ENCODE measurements at places on chromosomes 13 and 19. TPM values are rescaled to one million over a fixed set of nuclear protein-coding genes. Genes with fewer than 3 reads are reported as not detected.

DNA sequence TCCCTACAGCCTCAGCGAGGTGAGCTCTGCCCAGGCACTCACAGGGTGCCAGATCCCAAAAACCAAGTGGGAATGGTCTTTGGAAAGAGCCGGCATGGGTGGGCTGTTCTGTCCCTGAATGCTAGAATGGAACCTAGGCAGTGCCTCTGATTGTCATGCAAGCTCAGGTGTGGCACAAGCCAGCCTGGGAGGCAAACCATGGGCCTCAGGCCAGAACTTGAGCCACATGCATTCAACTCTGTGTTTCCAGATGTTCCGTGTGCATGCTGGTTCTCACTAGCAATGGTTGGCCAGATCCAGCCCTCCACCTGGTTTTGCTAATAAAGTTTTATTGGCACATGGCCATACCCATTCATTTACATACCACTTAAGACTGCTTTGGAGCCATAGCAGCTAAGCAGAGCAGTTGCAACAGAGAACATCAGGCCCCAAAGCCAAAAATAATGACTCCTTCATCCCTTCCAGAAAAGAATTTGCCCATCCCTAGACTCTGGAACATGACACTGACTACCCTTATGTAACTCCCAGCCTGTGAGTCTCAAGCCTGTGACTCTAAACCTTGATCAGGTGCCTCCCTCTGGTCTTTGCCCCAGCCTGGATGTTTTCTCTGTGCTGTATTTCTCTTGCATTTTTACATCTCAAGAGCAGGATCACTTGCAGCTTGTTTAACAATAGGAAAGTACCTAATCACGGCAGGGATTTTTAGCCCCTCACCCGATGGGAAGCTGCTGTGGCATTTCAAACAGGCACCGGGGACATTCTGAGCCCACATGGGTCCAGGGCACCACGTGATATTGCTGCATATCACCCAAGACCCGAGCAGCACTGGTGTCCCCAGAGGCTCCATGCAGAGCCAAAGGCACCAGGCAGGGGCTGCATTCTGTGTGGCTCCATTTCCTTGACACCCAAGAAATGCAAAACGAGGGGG, 55.4 kb upstream of the USE1 start:
- DNase-seq, result no peak

- DNase-seq, result no peak
Measured at GRCh38 chr13:94880463-94880862, 168.1 kb upstream of the SOX21 start.

The NANOS3 gene
- not detected for total RNA-seq

DNA sequence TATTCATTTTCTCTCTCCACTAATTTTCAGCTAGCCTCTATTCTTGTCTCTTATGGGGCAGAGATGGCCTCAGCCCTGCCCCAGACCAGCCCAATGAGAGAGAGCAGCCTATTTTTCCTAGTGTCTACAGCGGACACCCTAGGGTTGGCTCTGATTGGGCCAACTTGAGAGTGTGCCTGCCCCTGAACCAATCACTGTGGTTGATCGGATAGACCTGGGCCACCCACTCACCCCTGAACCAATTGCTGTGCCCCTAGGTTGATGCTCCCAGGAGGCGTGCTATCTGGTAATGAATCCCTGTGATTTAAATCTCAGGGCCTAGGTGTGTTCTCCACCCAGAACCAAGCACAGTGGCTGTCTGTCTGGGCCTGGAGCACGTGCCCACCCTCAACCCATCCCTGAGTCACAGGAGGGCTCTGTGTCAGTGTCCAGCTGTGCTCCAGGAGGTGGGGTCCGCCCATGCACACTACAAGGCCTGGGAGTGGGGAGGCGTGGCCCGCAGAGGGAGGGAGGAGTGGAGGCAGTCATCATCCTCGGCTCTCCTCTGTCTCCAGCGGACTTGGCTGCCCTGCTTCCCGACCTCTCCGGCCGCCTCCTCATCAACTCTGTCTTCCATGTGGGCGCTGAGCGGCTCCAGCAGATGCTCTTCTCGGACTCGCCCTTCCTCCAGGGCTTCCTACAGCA, 14.9 kb upstream of the SCN1B start:
- DNase-seq, result no peak

- DNase-seq, result no peak
Measured at GRCh38 chr19:18897094-18898029, 1.4 kb upstream of the CERS1 start.

- no peak for DNase-seq
Measured at GRCh38 chr19:39360599-39360998, 18.4 kb downstream of the SAMD4B start.

- DNase-seq, result no peak
Measured at GRCh38 chr19:13121551-13122274, 3.6 kb downstream of the NACC1 start.

GRCh38 chr19:50003810-50004419, 21.3 kb downstream of the VRK3 start:
- DNase-seq, result no peak

DNA sequence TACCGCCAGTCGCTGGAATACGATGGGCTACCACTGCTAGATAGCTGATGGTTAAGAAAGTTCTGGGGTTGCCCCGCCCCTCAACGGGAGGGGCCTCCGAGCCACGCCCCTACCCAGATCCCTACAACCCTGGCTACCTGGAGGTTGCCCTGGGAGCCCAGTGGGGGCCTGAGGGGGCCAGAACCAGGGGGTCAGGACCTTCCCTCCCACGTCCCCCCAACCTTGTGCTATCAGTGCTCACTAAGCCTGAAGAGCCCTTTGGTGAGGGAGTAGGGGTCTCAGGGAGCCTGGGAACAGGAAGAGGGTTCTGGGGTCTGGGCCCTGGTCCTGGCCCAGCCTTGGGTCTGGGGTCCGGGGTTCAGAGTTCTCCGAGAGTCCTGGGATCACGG, 8.9 kb downstream of the OCEL1 start:
- no peak for DNase-seq

DNA sequence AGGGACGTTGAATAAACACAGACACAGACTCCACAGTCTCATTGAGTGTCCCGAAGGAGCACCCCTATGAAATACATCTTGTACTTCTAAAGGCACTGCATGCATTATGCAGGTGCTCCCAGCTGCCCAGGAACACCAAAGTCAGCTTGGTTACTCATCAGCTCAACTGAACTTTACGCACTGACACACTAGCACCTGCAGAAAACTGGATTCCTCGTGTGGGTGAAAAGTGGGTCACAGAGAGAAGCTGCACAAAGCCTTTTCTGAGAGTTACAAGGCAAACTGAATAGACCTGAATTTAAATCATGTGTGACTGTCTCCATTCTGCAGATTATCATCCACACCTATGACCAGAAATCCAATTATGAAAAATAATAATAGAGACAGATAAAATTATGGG, 527.5 kb upstream of the NBEA start:
- no peak for DNase-seq

DNA sequence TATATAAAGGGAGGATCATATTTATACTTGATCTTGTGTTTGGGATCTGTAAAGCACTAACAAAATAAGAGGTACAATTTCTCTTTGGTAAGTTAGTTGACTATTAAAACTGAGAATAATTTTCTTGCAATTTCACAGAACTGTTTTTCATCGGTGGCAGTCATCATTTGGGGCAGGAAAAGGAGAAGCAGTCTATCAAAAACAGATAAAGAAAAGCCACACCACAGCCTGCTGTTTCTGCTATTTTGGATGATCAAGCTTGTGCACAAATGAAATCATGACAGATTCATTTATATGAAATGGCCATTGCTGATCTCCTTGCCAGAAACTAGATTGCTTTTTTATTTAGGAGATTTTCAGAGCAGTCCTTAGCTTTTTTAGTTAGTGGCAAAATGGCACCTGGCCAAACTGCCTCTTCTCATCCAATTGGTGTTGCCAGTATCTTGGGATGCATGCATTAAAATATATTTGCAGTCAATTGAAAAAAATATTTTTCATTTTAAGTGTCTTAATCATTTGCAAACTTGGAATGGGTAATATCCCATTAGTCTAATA, 326.0 kb downstream of the HS6ST3 start:
- DNase-seq, result no peak

The TNFSF9 gene
- total RNA-seq, result 19.8 TPM

- DNase-seq, result no peak
Measured at GRCh38 chr19:4781801-4782200, 9.7 kb upstream of the FEM1A start.

GRCh38 chr13:66689628-66690027, 540.5 kb downstream of the PCDH9 start:
- DNase-seq, result no peak

DNA sequence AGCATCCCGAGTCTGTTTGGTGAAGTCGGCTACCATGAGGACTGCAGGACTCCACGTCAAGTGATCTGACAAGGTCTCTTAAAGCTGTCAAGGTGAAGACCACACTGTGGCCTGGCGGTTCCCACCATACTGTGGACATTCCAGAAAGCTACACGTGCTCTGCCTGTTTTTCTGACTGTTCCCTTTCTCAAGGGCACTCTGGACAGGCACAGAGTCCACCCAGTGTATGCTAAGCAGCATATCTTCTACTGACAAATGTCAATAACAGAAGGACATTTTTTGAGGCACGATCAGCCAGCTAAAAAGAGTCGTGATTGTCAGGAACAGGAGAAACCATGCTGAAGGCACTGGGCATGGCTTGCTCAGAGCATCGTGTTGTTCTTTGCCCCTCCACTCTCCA, 12.8 kb upstream of the WASF3 start:
- no peak for DNase-seq

The IRF3 gene
- 99.5 TPM for total RNA-seq

The HCST gene
- total RNA-seq, result 101 TPM

DNA sequence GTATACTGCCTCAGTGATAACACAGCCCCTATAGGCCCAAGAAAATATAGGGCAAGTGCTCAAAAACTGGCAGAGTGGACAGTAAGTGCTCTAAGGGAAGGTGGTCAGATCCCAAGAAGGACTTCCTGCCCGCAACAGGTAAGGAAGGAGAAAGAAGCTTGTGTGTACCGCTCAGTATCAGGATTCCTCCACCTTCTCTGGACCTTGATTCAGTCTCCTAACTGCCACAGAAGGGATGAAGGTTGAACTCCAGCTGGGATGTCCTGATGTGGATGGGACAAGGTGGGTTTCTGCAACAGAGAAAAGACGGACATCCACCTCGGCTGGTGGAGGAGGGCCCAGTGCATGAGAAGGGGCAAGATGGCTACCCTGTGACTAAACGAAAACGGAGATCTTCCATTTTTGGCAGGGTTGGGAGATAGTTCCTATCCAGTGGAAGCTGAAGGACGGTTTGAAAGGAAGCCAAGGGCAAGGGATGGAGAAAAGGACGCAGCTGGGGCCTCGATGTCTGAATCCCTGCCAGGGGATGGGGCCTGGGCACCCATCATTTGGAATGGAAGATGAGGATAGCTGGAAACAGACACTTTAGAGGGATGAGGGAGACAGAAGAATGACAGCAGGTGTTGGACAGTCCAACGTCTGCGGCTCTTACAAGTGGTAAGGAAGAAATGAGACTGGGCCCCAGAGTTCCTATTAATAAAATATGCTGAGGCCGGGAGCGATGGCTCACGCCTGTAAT, 1.3 kb upstream of the ATF5 start:
- DNase-seq, result no peak

The TMEM221 gene
- not detected for total RNA-seq
